ENCODE measurements at places on chromosomes 1 and 21.
A peak's percentile ranks its signal among the peaks of the same experiment; 100 is the strongest.

DNA sequence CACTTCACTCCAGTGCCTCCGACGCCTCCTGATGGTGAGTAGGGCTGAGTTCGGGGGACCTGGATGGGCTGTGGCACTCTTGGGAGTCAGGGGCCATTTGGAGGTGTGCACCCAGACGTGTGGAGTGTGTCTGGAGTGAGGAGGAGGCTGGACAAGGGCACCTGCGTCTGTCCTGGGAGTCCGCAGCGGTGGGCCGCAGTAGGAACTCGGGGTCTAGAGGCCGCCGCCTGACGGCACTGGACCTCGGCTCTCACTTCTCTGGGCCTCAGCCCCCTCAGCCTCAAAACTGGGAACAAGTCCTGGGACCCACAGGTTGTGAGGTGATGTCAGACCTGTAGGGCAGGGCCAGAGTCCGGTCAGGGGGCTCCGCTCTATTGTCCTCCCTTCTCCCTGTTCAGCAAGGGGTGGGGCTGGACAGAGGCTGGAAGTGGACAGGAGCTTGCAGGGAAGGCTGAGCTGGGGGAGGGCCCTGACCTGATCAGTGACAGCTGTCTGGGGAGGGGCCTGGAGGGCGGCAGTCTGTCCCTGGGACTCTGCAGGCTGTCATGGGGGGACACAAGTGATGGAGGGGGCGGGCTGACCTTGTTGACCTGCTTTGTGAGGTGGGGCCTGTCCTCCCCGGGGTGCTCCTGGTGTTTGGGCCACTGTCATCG, 15.5 kb downstream of the AGRN start:
- no peak for DNase-seq

DNA sequence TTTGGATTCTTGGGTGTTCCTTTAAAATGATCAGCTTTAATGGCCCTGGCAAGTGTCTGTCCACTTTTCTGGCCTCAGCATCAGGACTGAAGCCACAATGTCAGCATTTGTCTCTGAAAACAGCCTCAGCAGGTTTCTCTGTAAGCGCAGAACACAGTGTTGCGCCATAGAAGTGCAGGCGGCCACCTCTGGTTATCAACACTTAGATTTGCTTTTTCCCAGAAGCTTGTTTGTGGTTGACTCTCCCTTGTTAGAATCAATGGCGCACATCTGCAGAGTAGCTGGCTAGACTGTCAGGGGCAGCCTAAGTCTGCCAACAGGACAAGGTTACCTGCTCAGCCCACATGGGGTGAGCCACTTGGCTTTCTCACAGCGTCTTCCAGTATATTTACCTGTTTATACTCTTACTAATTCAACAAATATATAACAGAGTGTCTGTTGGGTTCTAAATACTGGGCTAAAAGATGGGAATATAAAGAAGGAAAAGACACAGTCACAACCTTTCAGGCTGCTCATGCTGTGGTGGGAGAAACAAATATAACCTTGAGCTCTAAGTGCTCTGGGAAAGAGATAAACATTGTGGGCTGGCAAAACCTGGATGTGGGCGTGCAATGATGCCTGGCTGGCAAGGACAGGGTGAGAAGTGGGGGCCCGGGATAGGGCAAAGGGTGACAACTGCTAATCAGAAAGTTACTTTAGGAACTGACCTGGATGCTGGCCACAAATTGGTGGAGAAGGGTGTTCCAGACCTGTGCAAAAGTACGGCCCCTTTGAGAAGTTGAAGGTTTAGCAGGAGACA, 149.3 kb upstream of the KIAA0040 start:
- DNase-seq: no peak

DNA sequence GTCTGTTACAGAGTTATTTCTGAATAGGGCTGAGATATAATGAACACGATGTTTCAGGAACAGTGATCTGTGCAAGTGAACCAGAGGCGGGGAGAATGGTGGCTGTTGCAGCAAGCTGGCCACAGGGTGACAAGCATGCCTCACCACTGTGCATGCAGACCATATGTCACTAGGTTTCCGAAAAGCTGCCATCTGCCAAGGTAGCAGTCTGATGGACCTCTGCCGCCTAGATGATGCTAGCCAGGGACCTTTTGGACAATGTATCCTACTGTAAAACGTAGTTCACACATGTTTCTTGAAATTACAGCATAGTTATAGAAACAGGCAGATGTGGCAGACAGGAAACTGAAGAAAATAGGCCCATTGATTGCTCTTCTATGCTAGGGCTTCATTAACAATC, 204.2 kb upstream of the RRP15 start:
- DNase-seq: no peak

GRCh38 chr1:14666373-14666772, 67.9 kb downstream of the KAZN start:
- peak; percentile 8 for DNase-seq

DNA sequence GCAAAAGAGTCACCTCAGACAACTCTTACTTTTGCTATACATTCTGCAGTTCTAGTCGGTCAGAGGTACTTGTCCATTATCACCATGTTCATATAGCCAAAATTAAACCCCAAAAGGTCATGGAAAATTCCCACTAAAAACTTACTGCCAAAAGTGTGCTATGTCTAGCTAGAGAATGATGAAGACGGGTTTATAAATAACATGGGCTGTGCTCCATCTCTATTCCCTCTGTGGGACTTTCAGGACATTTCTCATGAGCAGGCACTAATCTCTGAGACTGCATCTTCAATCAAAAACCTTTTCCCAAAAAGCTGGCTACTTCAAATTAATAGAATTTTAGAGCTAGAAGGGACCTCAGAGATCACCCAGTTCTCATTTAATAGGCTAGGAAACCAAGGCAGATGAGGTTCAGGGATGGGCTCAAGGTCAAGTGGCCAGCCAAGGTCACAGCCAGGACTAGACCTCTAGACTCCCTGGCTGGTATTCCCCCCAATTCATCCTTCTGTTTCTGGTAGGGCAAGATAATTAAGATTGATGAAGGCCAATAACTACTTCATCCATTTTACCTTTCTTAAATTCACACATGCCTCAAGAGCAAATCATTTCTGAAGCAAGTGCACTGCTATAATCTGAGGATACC, 21.0 kb upstream of the MOB3C start:
- no peak for DNase-seq

- DNase-seq: peak; percentile 7
Observed at GRCh38 chr1:24526940-24527542, 24.4 kb downstream of the RCAN3 start.

- DNase-seq: peak; percentile 62
Observed at GRCh38 chr1:87644579-87645190, 316.0 kb downstream of the LMO4 start.

- peak; percentile 83 for DNase-seq
Observed at GRCh38 chr1:156926175-156926574, 5.7 kb downstream of the LRRC71 start.

DNA sequence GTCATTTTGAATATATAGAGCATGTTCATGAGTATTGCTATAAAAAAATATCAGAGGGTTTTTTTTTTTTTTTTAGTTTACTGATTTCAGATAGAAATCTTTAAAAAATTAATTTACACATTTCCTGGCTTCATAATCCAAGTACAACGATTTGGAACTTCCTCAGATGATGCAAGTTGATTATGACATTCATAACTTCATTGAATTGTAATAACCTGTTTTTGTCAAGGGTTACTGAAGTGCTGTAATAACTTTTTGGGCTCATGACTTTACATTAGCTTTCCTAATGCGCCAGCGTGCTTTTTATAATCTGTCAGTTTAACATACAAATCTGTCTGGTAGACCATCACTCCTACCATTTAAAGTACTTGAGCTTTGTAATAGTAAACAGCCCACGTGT, 81.3 kb downstream of the SASS6 start:
- DNase-seq: no peak

- DNase-seq: no peak
Observed at GRCh38 chr1:5752746-5753548, 239.3 kb downstream of the NPHP4 start.

DNA sequence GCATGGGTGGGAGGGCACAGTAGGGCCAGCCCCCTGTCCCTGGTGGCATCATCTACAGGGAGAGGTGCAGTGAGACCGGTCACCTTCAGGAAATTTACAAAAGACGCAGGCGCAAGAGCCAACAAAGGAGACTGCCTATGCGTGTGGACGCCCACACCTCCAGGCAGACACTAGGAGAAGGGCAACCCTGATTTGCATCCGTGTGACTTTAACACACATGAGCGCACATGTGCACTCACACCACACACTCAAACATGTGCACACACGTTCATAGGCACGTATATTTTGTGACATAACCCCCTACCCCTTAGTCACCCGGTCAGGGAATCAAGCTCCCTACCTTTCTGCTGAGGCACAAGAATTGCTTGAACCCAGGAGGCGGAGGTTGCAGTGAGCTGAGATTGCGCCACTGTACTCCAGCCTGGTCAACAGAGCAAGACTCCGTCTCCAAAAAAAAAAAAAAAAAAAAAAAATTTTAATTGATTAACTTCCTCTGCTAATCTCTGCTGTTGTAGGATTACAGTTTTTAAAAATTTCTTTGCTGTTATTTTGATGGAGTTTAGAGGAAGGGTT, 84.7 kb upstream of the SLC25A33 start:
- DNase-seq: no peak

DNA sequence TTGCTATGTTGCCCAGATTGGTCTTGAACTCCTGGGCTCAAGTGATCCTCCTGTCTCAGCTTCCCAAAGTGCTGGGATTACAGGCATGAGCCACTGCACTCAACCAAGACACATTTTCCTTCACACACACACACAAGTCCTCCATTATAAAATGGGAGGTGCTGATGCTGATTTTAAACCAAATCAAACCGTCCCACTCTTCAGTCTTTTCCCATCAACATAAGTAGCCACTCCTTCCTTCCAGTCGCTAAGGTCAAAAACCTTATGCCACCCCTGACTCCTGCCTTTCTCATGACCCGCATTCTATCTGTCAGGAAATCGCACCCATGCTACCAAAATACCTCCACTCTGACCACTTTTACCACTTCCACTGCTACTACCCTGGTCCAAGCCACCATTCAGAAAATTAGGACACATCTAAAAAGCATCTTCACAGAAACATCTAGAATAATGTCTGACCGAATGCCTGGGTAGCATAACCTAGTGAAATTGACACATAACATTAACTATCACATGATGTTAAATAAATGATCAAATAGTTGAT, 28.0 kb upstream of the IFNGR2 start:
- DNase-seq: no peak

- DNase-seq: no peak
Observed at GRCh38 chr1:173337126-173337525, 130.0 kb upstream of the TNFSF4 start.

DNA sequence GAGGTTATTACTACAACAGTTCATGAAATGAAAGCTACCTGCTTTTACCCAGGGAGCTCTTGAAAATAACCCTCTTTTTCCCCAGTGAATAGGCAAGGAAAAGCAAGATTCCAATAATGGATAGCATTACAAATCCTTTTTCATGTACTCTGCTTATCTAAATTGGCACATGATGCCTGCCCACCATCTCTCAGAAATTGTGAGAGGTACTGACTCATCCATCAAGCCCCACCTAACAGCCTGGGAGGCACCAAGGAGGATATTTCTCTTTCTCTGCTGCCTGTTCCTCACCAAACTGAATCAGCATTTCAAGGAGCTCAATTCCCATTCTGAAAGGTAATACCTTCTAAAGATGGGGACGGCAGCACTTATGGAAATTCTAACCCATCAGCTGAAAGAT, 34.4 kb downstream of the PALMD start:
- no peak for DNase-seq

DNA sequence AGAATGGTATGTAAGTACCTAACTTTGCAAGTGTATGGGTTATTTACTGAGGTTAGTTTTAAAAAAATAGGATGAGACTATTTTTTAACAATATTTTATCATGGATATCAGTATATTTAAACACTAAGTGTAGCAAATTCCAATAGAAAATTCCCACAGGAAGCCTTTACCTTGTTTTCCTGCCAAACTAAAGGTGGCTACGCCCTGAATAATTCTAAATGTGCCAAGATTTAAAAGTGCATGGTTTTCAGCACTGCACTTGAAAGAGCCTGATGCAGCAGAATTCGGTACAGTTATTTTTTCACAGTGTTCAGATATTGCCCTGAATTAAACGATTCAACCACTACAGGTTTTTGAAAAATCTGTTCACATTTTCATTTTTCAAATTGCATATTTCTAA, 1622.8 kb upstream of the B3GALT2 start:
- no peak for DNase-seq

GRCh38 chr1:91500756-91501522, at the start of gene CDC7:
Gene CDC7, plus strand, starts transcription at chr1:91500851. Its CDS starts 866 bp downstream, at chr1:91501717.
- DNase-seq: peak; percentile 94

- DNase-seq: no peak
Observed at GRCh38 chr1:201254625-201255478, 28.5 kb upstream of the PKP1 start.

All from astrocyte of the spinal cord (primary cell).